Left renal pelvis (tissue), 4 donors: ENCODE measurements at places on chromosomes 7 and 10.

- DNase-seq: no peak
Observed at GRCh38 chr10:96319754-96320474, 15.7 kb downstream of the DNTT start.

GRCh38 chr7:24010495-24010894 is 273.5 kb upstream of the NPY start:
- DNase-seq: no peak

DNA sequence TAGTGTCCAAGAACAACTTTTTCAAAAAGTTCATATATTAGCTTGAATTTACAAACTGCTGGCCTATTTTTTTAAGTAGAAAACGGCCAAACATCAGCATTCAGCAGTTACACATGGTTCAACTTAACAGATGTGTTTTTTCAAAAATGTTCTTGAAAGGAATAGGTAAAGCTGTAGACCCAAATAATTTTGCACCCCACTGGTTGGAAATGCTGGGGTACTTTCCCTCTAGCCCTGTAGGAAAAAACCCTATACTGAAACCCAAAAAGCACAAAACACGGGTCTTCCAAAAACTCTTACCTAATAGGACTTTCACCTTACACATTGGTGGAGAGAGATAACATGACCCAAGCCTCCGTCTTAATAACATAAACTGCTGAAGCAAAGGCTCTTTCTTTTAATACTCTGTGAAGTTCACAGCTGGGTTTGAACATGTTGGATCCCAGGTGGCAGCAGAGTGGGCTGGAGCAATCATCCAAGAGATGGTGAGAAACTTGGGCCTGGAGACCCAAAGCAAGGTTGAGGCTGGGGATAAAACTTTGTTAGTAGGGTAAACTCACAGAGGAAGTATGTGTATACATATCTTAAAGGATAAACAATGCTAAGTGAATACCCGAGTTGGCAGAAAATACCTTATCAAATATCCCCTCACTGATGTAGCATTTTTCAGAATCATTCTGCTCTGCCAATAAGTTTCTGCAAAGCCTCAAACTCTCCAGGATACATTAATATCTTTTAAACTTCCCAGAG is 629 bp upstream of the DNAJC9 start:
- DNase-seq: no peak

- no peak for DNase-seq
Observed at GRCh38 chr10:108735380-108735779, 1187.9 kb downstream of the XPNPEP1 start.
